Stimulated activated CD4-positive, alpha-beta T cell treated with anti-CD3 and anti-CD28 coated beads, Interleukin-1b, Interleukin-23, amount 100 ng/mL, for 4 hours (primary cell): ENCODE measurements at places on chromosomes 2 and 18.
A peak's percentile ranks its signal among the peaks of the same experiment; 100 is the strongest.

GRCh38 chr2:232892843-232893242, 22.8 kb downstream of the SNORC start:
- DNase-seq = no peak

GRCh38 chr2:29699045-29699444, 222.3 kb downstream of the ALK start:
- no peak for DNase-seq

DNA sequence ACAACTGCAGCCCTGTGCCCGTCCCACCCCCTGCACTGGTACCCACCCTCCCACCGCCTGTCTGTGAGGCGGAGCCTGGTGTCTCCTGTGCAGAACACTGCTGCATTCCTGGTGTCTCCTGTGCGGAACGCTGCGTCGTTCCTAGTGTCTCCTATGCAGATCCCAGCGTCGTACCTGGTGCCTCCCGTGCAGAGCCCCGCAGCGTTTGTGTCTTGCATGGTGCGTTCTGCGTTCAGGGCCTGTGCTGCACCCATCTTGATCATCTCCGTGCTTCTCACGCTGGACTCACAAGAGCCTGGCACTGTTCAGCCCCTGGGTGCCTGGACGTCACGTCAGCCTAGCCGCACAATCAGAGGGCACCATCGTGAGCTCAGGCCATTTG, 248.6 kb upstream of the SALL3 start:
- no peak for DNase-seq

- DNase-seq = no peak
Measured at GRCh38 chr2:202009019-202009481, 24.6 kb upstream of the FZD7 start.

DNA sequence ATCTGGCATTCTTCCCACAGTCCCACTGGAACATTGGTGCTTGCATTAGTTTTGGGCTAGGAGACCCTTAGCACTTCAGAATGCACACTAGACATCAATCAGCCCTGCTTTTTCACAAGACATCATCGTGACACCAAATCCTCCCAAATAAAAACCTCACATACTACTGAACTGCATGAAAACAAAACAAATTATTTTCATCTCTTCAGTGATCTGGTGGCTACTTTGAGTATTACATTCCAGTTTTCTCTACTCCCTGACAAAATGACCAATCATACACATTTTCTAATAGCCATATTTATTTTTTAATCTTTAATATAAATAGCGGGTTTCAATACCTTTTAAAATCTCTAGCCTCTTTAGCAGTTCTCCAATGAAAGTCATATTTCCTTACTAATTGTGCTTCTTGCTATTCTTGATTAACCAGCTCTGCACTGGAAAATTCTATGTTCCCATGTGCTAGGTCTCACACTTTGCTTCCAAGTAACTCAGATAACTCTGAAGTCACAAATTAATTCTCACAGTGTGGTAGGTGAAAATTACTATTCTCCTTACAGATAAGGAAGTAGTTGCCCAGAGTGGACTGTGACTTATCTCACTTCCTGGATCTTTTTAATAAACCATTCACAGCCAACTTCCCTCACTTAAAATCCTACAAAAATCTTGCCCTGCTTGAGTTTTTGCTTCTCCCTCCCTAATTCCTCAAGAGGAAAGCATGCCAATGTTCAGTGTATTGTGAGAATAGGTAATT, 82.5 kb upstream of the EPB41L3 start:
- DNase-seq = no peak

DNA sequence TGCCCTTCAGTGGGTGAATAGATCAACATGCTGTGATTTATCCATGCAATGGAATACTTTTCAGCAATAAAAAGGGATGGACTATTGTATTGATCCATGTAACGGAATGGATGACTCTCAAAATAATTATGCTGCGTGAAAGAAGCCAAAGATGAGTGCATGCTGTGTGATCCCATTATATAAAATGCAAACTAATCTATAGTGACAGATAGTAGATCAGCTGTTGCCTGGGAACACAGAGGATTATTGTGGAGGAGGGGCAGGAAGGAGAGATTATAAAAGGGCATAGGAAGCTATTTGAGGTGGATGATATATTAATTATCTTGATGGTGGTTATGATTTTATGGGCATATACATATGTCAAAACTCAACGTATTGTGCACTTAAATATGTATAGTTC, 55.5 kb upstream of the ADAM23 start:
- no peak for DNase-seq

- no peak for DNase-seq
Measured at GRCh38 chr2:217434180-217434975, 568.4 kb downstream of the TNS1 start.

GRCh38 chr2:95500854-95501253, 16.3 kb upstream of the TRIM43B start:
- no peak for DNase-seq

DNA sequence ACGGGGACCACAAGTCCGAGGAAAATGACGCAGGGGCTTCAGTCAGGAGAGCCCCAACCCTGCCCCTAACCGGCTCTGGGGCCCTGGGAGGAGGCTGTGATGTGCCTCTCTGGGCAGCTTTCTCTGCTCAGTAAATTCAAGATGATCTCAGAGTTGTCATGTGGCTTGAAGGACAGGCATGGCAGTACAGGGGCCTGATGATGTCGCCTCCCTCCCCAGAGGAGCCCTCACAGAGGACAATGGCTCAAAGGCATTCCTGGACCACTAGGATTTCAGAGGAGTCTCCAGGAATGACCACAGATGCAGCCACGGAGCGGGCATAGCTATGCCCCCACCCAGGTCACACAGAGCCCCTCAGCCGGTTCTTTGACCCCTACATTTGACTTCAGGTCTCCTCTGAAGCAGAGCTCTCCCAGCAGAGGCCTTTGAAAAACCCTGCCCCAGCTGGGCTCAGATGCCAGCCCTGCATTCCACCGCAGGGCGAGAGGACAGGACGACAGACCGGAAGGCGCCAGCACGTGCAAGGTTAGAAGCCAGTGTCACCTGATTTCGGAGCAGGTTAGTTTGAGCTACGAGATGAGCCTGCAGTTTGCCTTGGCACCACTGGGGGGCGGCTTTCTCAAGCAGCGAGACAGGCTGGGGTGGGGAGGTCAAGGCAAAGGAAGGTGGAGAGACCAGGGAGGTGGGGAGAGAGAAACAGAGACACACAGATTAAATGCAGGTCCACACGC, 39.2 kb downstream of the BIN1 start:
- peak; percentile 54 for DNase-seq

DNA sequence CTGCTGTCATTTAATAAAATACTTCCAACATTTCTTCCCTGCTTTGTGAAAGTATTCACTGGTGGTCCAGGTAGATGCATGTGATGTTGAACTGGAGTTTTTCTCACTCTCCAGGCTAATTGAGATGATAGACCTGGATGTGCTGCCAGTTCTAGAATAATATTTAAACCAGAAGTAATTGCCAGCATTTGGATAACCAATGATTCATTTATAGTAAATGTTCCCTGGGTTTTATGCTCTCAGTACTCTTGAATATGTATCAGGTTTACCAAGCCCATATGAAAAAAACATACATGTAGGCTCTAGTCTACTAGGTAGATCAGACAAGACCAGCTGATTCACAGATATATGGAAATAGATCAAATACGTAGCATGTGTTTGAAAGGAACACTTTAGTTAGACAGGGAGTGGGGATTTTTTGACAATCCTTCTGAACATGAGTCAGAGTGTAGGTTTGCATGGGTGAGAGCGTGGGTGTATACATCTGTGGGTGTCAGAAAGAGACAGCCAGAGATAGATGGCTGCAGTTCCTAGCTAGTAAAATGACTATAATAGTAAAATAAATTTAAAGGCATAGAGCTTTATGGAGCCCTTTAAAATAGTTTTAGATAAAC, 115.1 kb downstream of the NAB1 start:
- DNase-seq = peak; percentile 48

- DNase-seq = no peak
Measured at GRCh38 chr18:35441857-35442595, 55.7 kb downstream of the INO80C start.

DNA sequence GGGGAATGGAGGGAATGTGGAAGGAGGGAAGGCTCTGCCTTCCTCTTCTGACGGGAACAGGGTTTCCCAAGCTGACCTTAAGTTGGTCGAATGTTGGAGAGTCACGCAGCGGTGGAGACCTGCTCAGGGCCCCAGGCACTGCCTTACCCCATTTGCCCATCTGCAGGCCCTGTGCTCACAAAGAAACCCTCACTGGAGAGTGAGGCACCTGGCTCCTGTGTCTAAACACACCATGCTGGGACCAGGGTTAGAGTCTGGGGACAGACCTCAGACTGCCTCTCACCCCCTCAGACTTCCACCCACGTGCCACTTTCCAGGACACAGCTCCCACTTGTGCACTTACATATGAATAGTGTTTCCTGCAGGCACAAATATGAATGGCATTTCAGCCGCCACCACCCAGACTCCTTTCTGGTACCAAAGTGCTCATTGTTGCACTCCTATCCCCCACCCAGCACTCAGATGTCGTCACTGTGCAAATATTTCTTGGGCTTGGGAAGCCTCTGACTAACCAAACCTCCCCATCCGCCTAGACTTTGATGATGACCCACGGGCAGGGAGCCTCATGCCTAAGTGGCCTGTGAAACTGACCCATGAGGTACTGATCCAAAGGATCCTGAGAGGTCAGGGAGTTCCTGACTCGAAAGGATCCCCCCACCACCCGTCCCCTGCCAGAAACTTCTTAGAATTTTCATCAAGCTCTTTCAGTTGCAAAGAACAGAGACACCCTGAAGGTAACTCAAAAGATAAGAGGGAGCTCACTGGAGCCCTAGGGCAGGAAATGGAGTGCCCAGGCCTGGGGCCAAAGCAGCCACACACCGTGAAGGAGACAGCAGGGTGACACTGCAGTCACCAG, 78.3 kb downstream of the STPG4 start:
- no peak for DNase-seq

DNA sequence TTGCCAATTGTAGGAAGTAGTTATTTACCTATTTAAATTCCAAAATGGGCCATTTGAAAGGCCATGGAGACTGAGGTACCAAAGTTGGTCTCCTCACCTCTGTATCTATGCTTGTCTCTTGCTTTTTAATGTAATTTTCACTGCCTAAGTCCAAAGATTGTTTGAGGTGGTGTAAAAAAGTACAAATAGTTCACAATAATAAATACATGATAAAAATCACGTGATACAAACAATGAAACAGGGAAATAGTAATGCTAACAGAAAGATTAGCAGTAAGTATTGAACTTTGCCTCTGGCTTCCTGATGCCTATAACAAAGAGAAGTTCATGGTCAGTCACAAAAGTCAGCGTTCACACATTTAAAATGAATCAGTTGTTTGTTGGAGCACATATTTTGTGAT, 67.6 kb downstream of the CNTNAP5 start:
- DNase-seq = no peak

- DNase-seq = no peak
Measured at GRCh38 chr2:83665154-83665553, 793.9 kb downstream of the SUCLG1 start.

- DNase-seq = no peak
Measured at GRCh38 chr2:43251171-43251731, 24.8 kb upstream of the ZFP36L2 start.

- no peak for DNase-seq
Measured at GRCh38 chr18:49161627-49162026, 210.9 kb upstream of the SMAD7 start.

DNA sequence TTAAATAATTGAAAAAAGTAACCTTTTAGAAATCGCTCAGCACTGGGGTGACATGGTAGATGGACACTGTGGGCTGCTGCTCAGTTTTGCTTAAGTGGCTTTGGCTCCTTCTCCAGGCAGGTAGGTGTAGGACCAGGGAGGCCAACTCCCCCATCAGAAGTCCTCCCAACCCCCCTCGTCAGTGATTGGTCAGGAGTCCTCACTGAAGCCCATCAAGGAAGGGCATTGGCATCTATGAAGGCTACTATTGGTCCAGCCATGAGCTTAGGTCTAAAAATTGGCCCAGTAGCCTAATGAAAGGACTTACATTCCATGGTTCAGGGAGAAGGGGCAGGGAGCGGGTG, 34.7 kb downstream of the ST3GAL5 start:
- no peak for DNase-seq

- no peak for DNase-seq
Measured at GRCh38 chr2:85503851-85504777, 34.9 kb upstream of the MAT2A start.

DNA sequence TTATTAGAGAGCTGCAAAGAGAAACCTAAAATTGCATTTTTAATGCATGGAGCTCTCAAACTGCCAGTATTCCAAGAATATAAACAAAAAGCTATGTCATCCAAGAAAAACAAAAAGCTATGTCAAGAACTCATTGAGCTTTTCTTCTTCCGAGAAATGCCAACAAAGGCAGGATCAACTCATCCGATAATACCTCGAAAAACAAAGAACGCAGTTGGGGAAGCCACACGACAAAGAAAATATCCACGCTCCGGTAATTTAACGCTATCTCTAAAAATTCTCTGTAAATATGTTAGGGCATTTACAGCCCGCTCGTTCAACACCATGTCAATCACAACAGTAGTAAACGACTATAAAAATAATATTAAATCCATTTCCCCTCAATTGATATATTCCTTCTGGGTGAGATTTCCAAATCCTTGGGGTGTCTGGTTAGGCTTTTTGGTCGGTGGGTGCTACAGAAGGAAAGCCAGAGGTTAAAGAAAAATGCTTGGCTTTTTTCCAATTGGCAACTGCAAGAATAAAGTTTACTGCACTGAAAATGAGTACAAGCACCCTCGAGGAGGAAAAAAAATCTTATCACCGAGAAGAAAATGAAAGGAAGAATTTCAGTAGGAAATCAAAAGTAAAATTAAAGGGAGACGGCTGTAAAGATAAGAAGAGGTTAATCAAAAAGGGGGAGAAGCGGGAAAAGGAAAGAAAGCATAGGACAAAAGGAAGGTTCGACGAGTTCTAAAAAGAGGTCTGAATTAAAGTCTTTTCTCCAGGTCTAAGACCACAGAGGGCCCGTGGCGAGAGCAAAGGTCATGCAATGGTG, 856 bp downstream of the TIA1 start:
- no peak for DNase-seq

- DNase-seq = no peak
Measured at GRCh38 chr2:239121600-239122012, 273.7 kb downstream of the TWIST2 start.

- no peak for DNase-seq
Measured at GRCh38 chr2:5026571-5027234, 665.5 kb upstream of the SOX11 start.

DNA sequence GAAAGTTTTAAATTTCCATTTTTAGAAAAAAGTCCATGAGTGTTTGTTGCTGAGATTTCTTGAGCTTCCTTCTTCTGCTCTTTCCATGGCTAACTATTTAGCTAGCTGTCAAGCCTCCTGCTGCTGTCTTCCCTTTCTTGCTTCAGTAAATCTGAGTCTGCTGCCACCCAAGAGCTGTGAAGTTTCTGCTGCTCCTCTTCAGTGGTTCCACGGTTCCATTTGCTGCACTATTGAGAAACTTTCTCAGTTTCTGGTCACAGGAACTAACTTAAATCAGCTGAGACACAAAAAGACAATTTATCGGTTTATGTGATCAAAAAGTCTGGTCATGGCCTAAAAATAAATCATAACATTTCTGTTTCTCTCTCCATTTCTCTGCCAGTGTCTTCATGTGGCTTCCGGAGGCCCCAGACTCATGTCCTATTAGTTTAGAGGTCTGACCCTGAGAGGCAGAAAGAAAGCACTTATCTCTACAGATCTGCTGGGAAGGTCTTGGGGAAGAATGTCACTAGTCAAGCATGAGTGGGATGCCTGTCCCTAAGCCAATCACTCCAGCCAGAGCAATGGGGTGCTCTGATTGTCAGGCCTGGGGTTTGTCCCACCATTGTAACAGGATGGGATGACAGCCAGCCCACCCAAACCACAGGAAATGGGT, 73.0 kb upstream of the ARL4C start:
- no peak for DNase-seq

- no peak for DNase-seq
Measured at GRCh38 chr2:226190479-226191252, 609.0 kb downstream of the IRS1 start.
